ENCODE measurements at places on chromosomes 2 and 18.
A peak's percentile ranks its signal among the peaks of the same experiment; 100 is the strongest.

DNA sequence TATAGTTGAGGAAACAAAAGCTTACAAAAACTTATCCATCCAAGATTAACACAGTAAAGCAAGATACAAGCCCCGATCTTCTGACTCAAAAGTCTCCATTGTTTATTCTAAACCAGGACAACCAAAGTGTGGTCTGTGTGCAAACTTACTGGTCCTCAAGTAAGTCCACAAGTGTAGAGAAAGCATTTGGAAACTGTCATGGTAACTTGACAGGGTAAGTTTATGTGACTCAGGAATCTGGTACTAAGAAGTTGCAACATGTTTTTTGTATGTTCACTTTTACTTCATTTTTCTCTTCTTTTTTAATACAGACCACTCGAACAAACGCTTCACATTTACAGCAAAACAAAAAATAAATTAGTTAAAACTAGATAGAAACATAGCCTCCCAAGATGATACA is 9.4 kb downstream of the MBD2 start:
- no peak for DNase-seq

GRCh38 chr2:118442996-118443553 is 354.8 kb downstream of the INSIG2 start:
- no peak for DNase-seq

GRCh38 chr2:24821433-24821891 is 28.2 kb downstream of the CENPO start:
- no peak for DNase-seq

DNA sequence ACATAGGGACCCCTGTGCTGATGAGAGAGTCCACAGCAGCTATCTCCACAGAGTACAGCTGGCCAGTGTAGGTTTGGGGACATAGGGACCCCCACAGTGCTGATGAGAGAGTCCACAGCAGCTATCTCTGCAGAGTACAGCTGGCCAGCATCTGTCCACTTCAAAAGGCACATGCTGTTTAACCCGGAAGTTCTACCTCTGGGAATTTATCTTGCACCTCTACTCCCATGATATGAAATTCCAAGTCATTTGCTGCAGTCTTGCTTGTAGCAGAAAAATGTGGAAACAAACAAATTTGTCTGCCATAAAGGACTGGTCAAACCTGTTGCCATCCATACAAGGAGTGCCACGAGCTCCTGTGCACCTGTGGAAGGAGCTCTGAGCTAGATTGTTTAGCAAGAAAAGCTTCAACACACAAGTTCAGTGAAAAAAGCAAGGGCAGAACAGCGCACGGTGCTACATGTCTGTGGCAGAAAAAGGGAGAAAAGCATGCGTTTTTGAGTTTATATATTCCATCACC is 33.1 kb downstream of the LRRFIP1 start:
- DNase-seq: no peak

GRCh38 chr2:149009576-149010461 is 28.7 kb upstream of the LYPD6B start:
- DNase-seq: no peak

DNA sequence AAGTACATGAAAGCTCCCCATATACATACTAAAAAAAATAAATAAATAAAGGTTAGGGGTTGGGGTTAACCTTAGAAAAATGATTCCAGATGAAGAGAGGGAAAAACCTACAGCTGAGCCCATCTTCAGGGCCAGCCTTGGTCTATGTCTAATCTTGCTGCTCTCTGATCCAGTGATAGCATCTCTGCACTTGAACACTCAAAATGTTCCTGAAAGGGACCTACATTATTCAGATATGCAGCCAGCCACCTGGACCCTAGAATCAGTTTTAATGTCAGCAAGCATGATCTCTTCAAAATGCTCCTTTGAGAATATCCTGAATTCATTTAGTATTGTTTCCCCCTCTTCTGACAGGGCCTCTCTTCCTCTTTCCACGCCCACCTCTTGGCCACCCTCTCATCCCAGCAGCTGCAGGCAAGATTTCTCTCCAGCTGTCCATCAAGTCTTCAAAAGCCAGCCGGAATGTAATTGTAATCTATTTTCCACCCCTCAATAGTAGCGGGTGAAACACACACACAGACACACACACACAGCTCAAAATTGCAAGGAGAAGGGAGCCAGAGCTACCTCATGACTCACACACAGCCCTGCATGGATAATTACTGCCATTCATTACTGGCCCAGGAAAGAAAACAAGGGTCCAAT is 135.5 kb downstream of the MYO3B start:
- DNase-seq: peak; percentile 4

DNA sequence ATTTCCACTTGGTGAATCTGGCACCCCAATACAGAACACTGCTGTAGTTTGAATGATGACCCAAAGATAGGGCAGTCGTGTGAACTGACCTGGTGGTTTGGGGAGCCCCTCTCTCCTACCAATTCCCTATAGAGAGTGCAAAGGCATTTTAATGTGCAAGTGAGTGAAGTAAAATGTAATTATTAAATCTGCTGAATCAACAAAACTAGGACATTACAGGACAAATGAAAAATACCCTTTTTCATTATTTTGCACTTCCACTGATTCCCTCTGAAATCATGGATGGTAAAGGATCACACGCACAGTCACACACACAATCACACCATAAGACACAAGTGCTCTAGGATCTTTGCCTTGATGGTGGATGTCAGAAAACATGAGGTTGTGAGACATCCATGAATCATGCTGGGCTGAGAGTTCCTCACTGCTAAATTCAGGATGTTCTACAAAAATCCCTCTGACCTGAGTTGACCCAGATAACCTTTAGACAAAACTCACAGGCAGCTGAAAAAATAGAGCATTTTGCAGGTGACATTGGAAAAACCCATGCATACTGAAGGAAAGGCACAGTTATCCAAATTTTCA is 197.4 kb downstream of the FBXO15 start:
- no peak for DNase-seq

- DNase-seq: no peak
Measured at GRCh38 chr2:178234648-178235047, 40.3 kb downstream of the OSBPL6 start.

DNA sequence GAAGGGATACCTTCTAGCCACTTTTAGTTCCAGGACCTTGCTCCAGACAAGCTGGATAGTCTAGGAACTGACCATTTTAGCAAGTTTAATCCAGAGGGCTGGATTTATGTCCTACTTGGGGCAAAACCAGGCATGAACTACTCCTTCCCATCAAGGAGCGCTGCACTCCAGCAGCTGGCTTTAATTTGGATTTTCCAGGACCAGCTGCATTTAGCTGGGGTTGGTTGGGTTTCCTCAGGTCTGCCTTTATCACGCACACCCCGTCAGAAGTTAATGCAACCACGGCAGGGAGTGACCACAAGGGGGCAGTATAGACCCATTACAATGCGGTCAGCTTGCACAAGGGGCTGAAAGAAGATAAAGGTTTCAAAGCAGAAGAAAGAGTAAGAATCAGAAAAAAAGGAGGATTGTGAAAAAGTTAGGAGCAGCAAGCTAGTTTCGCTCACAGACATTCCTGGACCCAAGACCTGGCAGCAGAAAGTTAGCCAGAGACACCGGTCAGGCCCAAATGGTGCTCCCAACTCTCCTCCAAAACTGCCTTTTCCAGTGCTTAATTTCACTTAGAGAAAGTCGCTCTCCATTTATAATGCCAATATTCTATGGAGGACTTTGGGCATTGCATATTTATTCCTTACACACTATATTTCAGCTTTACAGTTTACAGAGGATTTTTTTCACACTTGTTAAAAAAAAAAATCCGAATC is 40.1 kb downstream of the SLC4A1AP start:
- DNase-seq: peak; percentile 67

- DNase-seq: no peak
Measured at GRCh38 chr2:112185131-112185530, 46.9 kb downstream of the FBLN7 start.

DNA sequence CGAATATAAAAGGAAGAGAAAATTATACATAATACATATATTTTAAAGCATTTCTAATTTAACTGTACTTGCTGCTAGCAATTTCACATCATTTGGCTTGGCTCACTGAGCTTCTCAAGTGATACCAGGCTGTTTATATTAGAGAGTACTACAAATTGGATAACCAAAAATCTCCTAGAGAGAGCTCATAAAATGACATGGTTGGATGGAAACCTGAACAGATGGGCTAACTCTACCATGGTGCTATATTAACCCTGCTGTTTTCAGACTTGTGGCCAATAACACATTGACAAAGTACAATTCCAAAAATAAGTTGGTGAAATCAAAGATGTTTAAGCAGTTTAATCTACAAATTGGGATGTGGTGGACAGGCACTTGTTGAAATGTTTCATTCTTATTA is 364.4 kb upstream of the GCFC2 start:
- no peak for DNase-seq

- no peak for DNase-seq
Measured at GRCh38 chr2:168632709-168633121, 169.7 kb upstream of the NOSTRIN start.

DNA sequence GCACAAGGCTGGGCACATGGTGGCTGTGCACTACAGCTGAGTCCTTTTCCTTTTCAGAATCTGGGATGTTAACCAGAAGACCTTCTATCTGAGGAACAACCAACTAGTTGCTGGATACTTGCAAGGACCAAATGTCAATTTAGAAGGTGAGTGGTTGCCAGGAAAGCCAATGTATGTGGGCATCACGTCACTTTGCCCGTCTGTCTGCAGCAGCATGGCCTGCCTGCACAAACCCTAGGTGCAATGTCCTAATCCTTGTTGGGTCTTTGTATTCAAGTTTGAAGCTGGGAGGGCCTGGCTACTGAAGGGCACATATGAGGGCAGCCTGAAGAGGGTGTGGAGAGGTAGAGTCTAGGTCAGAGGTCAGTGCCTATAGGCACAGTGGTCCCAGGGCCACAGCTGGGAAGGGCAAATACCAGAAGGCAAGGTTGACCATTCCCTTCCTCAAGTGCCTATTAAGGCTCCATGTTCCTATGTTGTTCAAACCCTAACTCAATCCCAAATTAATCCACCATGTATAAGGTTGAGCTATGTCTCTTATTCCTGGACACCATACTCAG is 2.2 kb downstream of the IL1RN start:
- no peak for DNase-seq
